Pons (tissue), 1 donor: ENCODE measurements at places on chromosomes 6 and 20.

DNA sequence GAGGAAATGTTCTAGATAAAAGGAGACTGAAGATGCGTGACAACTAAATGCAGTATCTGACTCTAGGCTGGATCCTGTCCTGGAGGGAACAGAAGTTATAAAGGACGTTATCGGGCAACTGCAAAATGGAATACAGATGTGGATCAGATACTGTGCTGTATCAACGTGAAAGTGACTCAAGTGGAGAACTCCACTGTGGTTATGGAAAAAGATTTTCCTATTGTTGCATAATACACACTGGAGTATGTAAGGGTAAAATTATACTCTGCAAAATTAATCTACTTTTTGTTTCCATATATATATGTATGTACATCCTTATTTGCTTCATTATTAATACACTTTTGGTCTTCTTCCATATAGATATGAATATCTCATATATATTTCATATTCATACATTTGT is 654.0 kb downstream of the QKI start:
- no peak for DNase-seq

GRCh38 chr20:20206788-20207187 is 154.5 kb downstream of the CFAP61 start:
- no peak for DNase-seq

GRCh38 chr20:50588034-50588736 is 78.0 kb downstream of the PTPN1 start:
- peak; percentile 32 for DNase-seq

GRCh38 chr20:38353316-38353715 is 7.0 kb downstream of the LBP start:
- no peak for DNase-seq
